Activated T-cell treated with anti-CD3 and anti-CD28 coated beads for 4 hours (primary cell): ENCODE measurements at places on chromosomes 16 and 17.

- DNase-seq, result no peak
Measured at GRCh38 chr16:58733248-58733670, 857 bp downstream of the GOT2 start.

GRCh38 chr16:53882310-53882709 lies 178.4 kb downstream of the FTO start:
- no peak for DNase-seq

GRCh38 chr17:49106321-49107210 lies 26.0 kb upstream of the B4GALNT2 start:
- DNase-seq, result no peak

- no peak for DNase-seq
Measured at GRCh38 chr17:10072556-10073425, 125.6 kb downstream of the GAS7 start.

- no peak for DNase-seq
Measured at GRCh38 chr17:44277976-44278375, 10.0 kb upstream of the SLC4A1 start.

GRCh38 chr17:75876938-75877751 lies 1.2 kb downstream of the TRIM47 start:
- DNase-seq, result no peak

- no peak for DNase-seq
Measured at GRCh38 chr16:30688701-30689100, 10.3 kb upstream of the SRCAP start.

DNA sequence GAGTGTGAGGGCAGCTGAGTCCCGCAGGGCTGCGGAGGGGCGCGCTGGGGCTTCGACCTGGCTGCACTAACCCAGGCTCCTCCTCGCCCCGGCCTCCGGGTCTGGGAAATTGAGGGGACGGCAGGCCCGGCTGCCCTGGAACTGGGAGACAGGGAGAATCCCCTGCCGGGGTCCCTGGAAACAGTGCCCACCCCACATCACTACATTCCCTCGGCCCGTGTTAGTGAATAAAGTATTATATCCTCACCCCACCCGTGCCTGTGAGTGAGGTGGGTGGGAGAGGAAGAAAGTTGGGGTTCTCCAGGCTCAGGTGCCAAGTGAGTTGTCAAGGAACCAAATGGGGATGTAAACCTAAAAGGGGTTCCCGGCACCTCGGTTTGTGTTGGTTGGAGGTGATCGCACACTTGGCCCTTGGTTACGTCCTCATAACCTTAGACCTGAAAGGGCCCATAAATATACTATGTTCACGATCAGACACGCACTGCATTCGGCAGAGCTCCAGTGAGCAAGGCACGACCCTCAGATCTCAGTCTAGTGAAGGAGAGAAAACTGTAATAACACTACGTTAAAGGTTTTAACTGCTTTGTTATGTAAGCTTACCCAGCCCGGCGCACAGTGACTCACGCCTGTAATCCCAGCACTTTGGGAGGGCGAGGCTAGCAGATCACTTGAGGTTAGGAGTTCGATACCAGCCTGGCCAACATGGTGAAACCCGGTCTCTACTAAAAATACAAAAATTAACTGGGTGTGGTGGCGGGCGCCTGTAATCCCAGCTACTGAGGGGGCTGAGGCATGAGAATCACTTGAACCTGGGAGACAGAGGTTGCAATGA lies 11.2 kb downstream of the ZNF771 start:
- no peak for DNase-seq

DNA sequence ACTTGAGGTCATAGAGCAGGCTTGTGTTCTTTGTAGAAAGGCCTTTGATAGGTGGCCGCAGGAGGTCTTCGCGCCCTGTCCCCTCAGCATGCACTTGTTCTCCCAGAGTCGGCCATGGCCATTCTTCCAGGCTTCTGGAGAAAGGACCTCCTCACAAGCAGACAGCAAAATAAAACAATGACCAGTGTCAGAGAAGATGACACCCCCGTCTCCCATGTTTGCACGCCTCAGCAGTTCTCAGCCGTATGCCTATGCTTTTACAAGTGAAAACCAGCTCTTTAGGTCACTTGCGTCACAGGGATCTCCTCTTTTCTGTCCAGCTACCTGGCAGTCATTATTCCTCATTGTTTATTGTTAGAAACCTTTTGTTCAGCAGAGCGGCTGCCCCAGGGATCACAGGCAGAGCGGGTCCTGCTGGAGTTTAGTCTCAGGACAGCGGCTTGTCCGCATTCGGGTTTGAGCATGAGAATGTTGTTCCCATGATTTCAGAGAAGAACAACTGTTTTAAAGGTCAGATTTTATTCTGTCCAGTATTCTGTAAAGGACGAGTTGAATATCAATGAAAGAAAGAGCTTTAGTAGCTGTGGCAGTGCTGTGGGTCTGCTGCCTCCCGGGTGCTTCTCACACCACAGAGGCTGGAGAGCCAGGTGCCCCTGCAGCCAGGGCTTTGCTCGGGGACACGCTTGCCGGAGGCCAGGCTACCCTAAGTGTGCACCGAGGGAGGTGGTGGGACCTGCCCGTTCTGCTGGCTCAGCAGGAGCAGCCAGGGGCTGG lies 123.9 kb downstream of the RPTOR start:
- no peak for DNase-seq

DNA sequence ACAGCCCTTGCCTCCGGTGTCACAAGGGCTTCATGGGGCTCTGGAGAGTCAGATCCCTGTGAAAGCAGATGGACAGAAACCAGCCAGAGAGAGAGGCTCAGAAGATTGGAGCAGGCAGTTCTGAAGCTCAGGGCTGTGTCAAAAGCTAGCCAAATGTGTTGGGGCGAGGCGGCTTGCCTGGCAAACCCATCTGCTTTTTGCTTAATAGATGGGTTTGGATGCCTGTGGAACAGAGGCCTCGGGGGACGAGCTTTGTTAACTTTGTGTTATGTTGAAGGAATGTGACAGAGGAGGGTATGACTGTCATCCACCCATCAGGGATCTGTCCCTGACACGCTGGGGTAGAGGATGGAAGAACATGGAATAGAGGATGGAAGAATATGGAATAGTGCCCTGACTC lies 21.0 kb upstream of the SLC12A3 start:
- no peak for DNase-seq

DNA sequence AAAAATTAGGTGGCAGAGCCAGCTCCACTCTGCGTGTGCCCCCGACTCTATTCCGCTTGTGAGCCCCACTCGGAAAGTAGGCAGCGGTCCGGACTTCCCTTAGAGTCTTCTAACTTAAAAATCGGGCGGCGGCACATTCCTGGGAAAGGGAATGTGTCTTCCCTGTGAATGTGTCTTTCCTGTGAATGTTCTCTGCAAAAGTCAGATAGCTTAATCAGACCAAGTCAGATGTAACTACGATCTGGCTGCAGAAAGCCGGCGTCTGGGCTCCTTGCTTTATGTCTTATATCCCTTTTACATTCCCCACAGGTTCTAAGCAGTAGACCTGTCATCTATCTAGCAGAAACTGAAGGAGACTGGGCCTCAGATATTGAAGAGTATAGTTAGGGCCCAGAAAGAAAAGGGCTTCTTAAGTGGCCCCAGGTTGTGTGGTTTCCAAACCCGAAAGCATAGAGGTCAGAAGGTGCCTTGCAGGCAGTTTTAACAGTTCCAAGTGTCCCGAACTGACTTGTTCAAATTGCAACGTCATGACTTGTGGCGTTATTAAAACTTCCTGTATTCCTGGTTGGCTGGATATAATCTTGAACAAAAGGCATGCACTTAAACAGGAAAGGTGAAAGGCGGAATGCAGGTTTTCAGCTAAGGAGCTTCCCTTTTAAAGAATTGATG lies 601 bp downstream of the PHKB start:
- no peak for DNase-seq

- DNase-seq, result no peak
Measured at GRCh38 chr17:54891176-54891821, 9.4 kb upstream of the TOM1L1 start.

DNA sequence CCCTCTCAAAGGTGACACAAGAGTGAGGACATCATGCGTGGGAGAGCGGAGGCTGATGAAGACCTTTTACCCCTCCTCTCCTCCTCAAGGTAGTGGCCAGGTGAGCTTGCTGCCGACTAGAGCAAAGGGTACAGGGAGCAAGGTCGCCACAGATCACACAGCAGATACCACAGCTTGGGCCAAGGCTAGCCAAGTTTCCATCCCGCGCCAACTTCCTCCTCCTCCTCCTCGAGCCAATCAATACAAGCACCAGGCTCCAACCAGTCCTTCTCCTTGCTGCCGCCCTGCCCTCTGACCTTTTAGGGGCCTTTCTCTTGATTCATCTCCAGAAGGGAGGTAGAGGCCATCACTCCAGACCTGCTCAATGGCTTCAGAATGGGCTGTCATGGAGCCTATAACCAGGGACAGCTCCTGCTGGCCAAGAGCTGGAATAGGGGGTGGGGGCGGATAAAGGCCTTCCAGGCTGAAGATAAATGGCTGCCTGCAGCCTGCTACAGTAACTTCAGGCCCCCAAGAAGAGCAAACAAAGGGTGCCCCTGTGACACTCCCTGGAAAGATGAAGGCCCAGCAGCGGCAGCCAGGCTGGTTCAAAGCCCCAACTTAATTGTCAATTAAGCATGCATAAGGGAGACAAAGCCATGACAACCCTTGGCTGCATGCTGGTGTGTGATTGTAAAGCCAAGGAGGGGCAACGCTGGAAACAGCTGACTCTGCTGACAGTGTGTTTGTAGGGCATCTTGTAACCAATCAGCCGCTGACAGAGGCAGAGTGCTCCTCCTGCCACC lies 17.8 kb downstream of the HNF1B start:
- no peak for DNase-seq

DNA sequence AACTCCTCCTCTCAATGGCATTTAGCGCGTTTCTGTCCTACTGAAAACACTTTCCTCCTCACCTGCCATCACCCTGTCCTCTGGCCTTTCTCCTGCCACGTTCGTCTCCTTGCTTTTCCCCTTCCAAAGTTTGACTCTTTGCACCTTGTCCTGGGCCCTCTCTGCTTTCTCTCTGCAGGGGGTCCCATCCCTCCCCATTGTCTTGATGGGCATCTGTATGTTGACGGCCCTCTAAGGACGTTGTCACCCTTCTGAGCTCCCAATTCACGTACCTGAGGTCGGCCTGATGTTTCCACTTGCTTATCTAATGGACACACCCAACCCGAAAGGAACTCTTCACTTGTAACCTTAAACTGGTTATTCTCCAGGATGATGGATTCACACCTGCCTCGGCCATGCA lies 170.4 kb downstream of the WSCD1 start:
- DNase-seq, result no peak

GRCh38 chr16:65916995-65917394 lies 449.5 kb upstream of the CDH5 start:
- no peak for DNase-seq

DNA sequence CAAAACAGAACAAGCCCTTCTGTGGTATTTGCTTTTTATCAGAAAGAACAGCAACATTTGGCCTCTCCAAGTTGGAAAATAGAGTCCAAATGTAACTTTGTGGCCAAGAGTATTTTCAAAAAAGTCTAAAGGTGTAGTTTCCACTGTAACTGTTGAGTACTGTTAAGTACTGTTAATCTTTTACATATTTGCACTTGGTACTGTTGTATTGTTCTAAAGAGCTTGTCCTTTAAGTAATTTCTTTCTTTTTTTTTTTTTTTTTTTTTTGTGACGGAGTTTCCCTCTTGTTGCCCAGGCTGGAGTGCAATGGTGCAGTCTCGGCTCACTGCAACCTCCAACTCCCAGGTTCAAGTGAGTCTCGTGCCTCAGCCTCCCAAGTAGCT lies 21.5 kb downstream of the LDAF1 start:
- DNase-seq, result no peak

DNA sequence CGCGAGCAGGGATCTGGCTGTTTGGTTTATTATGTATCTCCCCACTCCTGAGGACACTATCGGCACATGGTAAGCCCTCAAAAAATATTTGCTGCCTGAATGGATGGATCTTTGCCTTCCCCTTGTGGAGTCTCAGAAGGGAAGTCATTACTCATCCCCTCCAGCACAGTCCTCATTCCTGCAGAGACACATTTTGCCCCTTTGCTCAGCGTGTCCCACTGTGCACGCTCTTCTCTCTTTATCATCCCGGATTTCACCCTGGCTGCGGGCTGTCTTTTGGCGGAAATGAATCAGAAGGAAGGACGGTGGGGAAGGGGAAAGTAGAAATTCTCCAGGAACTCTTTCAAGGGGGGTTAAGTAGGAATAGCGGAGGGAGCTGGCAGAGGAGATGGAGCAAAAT lies 125.2 kb upstream of the CDC42EP4 start:
- DNase-seq, result no peak

DNA sequence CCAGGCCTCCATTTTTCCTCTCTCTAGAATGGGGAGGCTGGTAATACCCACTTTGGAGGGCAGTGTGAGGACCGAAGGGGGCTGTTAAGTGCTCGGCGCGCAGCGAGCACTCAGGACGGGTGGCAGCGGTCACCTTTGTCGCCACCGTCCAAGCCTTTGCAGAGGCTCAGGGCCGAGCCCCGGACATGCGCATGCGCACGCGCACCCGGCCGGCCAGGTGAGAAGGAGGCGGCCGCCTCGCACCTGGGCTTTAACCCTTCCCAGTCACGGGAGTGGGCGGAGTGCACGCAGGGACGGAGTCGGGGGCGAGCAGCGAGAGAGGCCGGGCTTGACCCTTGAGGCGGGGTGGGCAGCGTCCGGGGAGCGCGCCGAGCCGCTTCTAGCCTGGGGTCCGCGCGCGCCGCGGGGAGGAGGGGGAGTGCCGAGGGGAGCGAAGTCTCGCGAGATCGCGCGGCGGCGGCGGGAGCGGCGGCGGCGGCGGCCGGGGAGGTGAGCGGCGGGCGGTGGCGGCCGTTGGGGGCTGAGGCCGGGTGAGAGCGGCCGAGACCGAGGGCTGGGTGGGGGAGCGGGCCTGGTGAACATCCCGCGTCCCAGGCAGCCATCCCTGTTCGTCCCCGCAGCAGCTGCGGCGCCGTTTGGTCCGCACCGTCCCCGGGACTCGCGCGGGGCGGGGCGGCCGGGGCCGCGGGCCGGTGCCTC lies at the start of gene MRTFB:
MRTFB (plus strand) TSS at position 443 of the 699 bp plus-strand sequence. CDS start 69,288 bp downstream, outside the sequence.
- DNase-seq, result peak; percentile 69

GRCh38 chr16:73062743-73063733 lies 15.1 kb upstream of the ZFHX3 start:
- DNase-seq, result no peak

- DNase-seq, result no peak
Measured at GRCh38 chr17:66711401-66711800, 123.5 kb upstream of the CACNG5 start.

DNA sequence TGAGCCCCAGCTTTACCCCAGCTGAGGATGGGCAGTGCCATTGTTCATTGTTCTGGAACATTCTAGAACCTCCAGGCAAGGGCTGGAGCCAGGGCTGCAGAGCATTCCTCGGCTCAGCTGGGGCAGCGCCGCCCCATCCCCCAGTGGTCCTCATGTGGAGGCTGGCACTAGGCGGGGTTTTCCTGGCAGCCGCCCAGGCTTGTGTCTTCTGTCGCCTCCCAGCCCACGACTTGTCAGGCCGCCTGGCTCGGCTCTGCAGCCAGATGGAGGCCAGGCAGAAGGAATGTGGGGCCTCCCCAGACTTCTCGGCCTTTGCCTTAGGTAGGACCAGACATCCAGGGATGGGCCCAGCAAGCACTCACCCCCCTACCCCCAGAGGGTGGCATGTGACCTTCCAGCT lies at the start of gene TMEM95:
TMEM95 (plus strand) TSS at position 104 of the 400 bp plus-strand sequence; CDS start at position 153, 49 bp downstream.
- no peak for DNase-seq
